ENCODE measurements at places on chromosomes 2 and 18.

GRCh38 chr18:79520478-79521390, 125.0 kb downstream of the NFATC1 start:
- no peak for DNase-seq

- no peak for DNase-seq
These were observed 2.9 kb upstream of the MEIS1 start for GRCh38 chr2:66431846-66432587.

GRCh38 chr2:45925026-45925425, 273.6 kb downstream of the PRKCE start:
- no peak for DNase-seq

DNA sequence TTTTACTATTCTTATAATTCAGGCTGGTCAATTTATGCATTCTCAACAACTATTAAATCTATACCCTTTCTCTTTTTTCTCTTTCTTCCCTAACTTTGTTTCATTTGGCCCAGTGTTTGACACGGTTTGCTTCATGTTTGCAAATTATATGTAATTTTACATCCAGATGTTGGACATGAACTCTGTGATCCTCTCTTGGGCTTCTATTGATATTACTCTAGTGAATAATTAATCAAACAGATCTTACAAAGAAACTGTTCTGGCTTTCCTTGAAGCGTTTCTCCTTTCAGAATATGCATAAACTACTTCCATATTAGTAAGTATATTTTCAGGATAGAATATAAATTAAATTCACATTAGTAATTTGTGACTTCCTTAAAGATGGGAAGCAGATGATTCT, 225.1 kb upstream of the TMEFF2 start:
- no peak for DNase-seq

DNA sequence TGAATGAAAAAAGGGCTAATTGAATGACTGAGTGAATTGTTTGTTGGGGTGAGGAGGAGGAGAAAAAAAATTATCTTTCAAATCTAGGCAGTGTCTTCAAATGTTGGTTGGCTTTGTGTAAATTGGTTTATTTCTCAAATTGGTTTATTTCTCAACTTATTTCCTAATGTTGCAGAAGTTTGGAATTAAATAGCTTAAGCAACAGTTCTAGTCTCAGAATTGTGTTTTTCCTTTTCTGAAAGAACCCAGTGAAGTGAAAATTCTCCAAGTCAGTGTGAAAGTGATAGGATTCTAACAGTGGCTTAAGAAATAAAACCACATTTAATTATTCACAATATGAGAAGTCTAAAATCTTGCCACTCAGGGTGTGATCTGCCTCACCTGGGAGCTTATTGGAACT, 54.6 kb upstream of the LYPD6B start:
- DNase-seq: no peak

DNA sequence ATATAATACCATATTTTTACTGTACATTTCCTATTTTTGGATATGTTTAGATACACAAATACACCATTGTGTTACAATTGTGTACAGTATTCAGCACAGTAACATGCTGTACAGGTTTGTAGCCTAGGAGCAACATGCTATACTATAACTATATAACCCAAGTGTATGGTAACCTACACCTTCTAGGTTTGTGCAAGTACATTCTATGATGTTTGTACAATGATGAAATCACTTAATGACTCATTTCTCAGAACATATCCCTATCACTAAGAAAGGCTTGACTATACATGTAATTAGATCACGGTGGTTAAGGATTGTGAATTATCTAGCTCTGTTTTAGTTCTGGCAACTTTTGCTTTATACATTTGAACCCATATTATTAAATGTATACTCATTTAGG, 31.3 kb downstream of the NPHP1 start:
- DNase-seq: no peak

GRCh38 chr18:70289351-70290312, 787 bp downstream of the SOCS6 start:
- DNase-seq: no peak

- DNase-seq: no peak
These were observed 684.6 kb upstream of the FANCL start for GRCh38 chr2:58925676-58926081.

GRCh38 chr2:231679908-231680284, 28.4 kb upstream of the PTMA start:
- DNase-seq: no peak

GRCh38 chr2:191922736-191923651, 76.1 kb upstream of the CAVIN2 start:
- no peak for DNase-seq

GRCh38 chr2:9897331-9897737, 54.1 kb downstream of the TAF1B start:
- DNase-seq: no peak

DNA sequence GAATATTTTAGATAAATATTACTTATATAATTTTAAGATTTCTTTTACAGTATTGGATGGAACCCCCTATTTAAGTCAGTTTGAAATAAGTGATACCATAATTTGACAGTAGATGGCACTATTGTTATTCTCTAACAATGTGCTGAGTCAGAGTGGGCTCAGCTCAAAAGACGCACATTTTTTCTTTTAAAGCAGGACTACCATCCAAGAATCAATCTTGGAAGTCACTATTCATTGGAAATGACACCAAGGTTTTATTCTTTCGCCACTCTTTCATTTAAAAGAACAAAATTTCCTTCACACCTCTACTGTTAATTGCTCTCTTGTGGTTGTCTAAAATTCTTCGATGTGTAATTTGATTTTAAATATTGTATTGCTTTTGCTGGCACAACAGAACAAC, 32.6 kb upstream of the SPAG16 start:
- no peak for DNase-seq

- no peak for DNase-seq
These were observed 106.4 kb upstream of the DAPL1 start for GRCh38 chr2:158688721-158689120.

DNA sequence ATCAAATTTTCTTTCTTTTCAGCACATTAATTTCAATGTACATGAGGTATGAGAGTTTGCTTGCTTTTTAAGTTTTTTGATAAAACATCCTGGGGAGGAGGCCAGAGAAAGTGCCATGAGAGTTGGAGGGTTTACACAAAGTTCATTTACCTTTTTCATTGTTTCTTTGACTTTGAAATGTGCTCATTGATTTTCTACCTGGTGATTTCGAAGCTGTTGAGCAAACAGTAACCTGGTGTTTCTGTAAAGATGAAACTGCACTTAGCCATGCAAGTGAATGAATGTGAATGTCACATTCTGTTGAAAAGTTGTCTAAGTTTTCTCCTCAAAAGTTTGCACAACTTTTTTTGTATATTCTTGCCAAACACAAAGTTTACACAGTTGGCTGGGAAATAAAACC, 797.0 kb downstream of the METTL4 start:
- DNase-seq: no peak

- DNase-seq: no peak
These were observed 98.3 kb downstream of the RAPGEF4 start for GRCh38 chr2:172833898-172834297.

DNA sequence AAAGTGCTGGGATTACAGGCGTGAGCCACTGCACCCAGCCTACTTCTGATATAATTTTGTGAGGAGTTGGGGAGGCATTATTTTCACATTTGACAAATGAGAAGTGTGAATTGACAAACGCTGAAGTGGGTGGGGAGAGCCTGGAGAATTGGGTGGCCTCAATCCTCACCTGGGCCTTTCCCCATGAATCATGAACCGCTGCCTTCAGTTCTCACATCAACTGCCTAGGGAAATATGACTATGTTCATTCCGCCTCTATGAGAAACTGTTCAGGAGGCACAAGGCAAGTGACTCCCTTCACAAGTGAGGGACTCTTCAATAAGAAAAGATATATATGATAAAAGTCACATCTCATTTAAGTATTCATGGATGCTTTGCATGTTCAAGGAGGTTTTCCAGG, 96.6 kb upstream of the RND3 start:
- no peak for DNase-seq

- no peak for DNase-seq
These were observed 37.3 kb downstream of the DARS1 start for GRCh38 chr2:135948141-135948540.

DNA sequence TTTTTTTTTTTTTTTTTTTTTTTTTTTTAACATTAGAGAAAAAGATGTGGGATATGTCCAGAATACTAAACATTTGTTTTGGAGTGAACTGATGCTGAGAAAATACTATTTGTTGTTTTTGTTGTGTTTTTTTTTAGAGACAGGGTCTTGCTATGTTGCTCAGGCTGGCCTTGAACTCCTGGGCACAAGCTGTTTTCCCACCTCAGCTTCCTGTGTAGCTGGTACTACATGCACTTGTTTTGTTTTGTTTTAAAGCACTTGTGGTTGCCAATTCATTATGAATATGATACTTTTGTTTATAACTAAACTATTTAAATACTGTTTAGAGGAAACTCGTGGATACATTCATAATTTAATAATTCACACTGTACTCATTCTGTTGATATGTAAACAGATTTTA, 33.4 kb upstream of the DYSF start:
- DNase-seq: no peak

DNA sequence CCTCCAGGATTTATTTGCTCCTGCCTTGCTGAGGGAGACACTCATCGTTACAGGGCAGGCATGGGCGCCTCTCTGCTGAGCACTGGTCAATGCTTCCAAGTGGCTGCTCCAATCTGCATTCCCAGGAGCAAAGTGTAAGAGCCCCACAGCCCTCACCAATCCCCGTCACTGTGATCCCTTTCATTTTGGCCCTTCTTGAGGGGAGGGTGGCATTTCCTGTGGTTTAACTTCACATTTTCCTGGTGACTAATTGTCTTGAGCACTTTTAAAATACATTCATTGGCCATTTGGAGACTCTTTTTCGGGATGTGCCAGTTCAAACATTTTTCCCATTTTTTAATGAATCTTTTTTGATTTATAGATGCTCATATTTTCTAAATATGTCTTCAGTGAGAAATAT, 33.0 kb downstream of the TPO start:
- no peak for DNase-seq

DNA sequence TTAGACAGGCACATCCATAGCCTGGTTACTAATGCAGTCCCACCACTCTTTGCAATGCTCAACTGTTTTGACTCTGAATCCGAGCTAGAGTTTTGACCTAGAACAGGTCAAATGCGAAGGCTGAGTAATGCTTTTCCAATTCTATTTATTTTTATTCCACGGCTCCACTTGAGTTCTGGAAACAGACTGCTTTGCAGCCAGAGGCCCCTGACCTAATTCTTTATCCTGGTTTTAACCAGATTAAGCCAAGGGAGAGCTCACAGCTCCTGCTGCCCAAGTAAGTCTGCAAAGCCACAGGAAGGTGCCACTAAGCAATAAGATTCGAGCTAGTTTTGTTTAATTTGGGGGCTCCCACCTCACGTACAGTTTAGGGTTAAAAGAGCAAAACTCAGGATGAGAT, 51.4 kb downstream of the MREG start:
- DNase-seq: no peak

DNA sequence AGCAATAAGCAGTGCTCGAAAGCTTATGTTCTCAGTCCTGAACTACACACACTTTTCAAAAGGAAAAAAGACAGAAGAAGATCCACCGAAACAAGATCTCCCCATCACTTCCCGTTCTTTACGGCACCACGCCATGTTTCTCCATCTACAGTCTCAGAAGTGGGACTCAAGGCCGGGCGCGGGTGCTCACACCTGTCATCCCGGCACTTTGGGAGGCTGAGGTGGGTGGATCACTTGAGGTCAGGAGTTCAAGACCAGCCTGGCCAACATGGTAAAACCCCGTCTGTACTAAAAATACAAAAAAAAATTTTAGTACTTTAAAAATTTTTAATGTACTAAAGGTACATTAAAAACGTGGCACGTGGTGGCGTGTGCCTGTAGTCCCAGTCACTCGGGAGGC, 31.2 kb downstream of the ZNF516 start:
- no peak for DNase-seq

GRCh38 chr18:37640504-37640903, 74.9 kb upstream of the CELF4 start:
- DNase-seq: no peak

- no peak for DNase-seq
These were observed 46.8 kb upstream of the SMIM21 start for GRCh38 chr18:75474332-75474731.

DNA sequence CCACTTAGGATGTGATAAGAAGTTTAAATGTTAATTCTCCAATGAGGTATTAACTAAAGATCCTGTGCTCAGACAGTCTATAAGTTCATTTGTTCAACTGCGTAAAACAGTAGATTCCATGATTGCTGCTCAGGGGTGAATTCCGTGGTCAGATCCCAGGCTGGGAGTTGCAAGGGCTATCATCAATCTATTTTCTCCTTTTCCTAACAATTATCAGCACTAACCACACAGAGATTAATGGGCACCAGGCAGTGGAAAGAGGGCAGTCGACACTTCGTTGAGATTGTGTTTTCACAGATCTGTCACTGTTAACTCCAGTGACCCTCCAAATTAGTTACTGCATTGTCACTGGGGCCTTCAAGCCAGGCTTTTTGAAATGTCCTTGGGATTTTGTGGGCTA, 154.1 kb upstream of the SPRED2 start:
- DNase-seq: no peak

DNA sequence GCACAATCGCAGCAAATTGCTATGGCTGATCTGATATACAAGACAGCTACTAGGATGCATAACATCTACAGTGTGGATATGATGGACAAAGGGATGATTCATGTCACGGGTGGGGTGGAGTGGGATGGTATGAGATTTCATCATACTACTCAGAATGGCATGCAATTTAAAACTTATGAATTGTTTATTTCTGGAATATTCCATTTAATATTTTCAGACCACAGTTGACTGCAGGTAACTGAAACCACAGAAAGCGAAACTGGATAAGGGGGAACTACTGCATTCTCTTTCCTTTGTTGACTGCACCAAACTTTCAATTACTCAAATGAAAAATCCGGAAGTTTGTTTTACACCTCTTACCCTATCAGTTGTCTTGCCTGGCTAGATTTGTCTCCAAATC, 94.4 kb upstream of the NEUROD1 start:
- DNase-seq: no peak

DNA sequence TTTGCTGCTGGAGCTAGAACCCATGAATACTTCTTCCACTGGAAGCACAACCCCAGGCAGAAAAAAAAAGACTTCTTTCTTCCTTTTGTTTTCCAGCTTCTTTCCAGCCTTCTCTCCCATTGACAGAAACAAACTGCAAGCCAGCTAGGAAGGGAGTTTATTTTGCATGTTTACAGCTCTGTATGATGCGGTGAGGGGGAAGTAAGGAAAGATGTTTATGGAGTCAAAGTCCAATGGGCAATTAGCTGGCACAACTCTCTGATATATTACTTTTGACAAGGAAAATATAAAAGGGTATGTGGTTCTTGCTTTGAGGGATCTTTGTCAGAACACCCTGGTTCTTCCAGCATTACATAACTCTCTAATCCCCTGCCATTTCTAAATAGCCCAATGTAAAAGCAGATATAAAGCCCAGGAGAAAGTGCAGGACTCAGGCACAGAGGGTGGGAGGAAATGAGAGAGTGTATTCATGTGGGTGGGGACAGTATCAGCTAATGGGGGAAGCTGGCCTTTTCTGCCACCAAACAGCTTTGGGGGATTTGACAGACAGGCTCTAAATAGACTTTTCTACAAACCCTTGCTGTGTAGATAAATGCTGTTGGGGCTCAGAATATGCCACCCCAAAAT, 9.3 kb upstream of the NMS start:
- DNase-seq: no peak

All from stimulated activated CD8-positive, alpha-beta memory T cell treated with anti-CD3 and anti-CD28 coated beads, Interleukin-4, amount 100 ng/mL, for 4 hours (primary cell).